Activated CD4-positive, alpha-beta memory T cell treated with anti-CD3 and anti-CD28 coated beads, Interleukin-2, amount 10 ng/mL, durations not matched to agents 7 days and 5 days (primary cell): ENCODE measurements at places on chromosomes 7 and 10. TPM values are rescaled to one million over a fixed set of nuclear protein-coding genes. Genes with fewer than 3 reads are reported as not detected.

DNA sequence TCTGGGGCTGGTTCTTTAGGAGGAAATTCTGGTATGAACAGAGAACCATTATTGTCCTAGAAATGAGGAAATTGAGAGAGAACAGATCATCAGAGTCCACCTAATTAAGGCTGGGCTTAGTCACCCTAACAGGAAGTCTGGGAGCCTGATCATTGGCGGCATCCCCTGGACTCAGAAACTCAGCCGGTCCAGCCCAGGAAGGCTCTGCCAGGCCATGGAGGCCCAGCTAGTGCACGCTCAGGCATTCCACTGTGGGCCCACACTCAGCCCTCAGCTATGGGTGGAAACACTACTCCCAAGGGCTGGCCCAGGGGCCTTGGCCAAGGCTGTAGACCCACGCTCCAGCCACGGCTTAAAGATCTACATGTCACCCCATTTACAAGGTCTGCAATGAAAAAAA, 109.2 kb downstream of the PTPN20 start:
- DNase-seq, result no peak

- no peak for DNase-seq
Observed at GRCh38 chr10:26911811-26912461, 51.2 kb upstream of the ABI1 start.

DNA sequence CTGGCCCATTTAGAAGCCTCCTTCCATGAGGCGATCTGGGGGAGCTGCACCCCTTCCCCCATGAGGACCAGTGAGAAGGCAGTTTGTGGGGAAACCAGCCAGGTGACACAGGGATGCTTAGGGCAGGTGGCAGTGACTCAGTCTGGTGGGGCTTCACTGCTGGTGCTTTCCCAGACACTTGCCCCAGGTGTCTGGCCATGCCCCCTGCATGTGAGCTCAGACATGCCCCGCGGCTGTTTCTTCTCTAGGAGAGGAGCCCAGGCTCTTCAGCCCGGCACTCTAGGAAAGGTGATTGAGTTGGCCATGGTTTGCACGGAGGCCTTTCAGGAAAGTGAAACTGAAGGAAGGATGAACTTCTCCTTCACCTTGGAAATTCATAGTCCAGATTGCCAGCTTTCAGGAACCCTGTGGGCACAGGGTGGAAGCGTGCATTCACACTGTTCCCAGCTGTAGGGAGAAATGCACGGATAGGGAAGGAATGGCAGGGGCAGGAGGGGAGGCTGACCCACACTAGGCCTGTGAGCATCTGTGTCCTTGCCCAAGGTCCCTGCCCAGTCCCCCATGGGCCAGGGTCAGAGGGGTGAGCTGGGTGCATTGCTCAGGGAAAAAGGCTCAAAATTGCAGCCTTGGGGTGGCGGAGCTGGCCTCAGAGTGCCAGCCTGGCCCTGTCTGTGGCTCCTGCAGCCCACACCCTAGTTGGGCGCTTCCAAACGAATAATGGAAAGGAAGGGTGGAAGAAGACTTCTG, 359.1 kb downstream of the GLRX3 start:
- DNase-seq, result no peak

GRCh38 chr10:89992575-89992974, 291.2 kb downstream of the KIF20B start:
- no peak for DNase-seq

The PCDH15 gene
- total RNA-seq, result not detected

GRCh38 chr10:124090601-124091209, 2.7 kb downstream of the CHST15 start:
- no peak for DNase-seq
